ENCODE measurements at places on chromosomes 13 and 19.

DNA sequence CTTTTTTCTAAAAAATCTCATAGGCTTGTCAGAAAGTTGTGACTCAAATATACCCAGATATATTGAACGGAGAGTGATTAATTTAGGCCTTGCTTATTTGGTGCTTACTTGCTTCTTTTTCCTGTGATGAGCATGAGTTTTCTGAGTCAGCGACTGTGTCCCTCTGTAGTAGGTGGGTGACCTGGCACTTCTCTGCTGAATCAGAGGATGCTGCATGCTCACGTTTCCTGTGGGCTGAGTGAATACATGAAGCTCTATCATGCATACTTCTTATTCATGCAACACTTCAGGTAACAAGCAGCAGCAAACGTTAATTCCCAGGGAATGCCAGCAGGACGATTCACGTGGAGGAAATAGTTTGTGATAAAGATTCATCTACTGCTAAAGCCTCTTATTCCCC lies 245.0 kb downstream of the KLF5 start:
- no peak for DNase-seq

- no peak for DNase-seq
Measured at GRCh38 chr13:65593298-65593874, 1636.8 kb downstream of the PCDH9 start.

- DNase-seq = no peak
Measured at GRCh38 chr19:32465176-32465575, 59.6 kb downstream of the DPY19L3 start.

- DNase-seq = no peak
Measured at GRCh38 chr13:93635616-93636032, 409.0 kb downstream of the GPC6 start.

- DNase-seq = peak; percentile 52
Measured at GRCh38 chr13:25085125-25085742, 10.7 kb upstream of the PABPC3 start.

GRCh38 chr19:34178274-34178610 lies 5.9 kb downstream of the LSM14A start:
- no peak for DNase-seq

- no peak for DNase-seq
Measured at GRCh38 chr19:12574036-12574435, 22.8 kb upstream of the ZNF564 start.

- DNase-seq = no peak
Measured at GRCh38 chr19:3670796-3671679, 29.2 kb downstream of the PIP5K1C start.

DNA sequence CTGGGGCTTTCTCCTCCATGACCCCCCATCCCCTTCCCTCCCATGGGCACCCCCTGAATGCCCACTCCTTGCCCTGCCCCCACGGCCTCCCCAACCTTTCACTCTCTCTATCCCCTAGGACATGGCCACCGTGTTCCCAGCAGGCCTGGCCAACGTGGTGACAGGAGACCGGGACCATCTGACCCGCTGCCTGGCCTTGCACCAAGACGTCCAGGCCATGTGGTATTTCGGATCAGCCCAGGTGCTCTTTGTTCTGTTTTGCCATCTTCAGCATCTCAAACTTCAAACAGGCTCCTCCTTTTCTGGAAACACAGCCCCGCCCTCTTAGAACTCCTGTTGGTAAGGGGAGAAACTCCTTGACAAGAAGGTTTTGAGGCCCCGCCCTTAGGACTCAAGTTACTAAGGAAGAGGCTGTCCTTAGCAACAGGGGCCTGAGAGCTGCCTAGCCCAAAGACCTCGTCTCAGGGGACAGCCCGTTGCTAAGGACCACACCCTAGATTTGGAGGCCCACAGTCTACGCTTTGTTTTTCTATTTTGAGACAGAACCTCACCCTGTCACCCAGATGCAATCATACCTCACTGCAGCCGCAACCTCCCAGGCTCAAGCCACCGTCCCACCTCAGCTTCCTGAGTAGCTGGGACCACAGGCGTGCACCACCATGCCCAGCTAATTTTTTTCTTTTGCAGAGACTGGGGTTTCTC lies 5.1 kb upstream of the FLT3LG start:
- DNase-seq = peak; percentile 27

- DNase-seq = no peak
Measured at GRCh38 chr13:76958841-76959432, 10.6 kb downstream of the ACOD1 start.

DNA sequence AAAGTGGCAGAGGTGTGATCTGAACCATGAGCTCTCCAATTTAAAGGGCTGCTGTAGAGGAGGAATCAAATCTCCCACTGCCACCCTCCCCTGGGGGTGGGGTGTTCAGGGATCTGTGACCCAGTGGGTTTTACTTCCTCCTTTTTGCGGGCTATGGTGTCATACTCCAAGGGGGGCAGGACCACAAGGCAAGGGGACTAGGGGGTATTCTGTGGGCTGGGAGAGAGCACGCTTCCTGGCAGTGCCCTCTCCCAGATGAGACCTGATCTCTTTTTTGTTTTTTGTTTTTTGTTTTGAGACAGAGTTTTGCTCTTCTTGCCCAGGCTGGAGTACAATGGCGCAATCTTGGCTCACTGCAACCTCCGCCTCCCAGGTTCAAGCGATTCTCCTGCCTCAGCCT lies 10.3 kb downstream of the PLD3 start:
- DNase-seq = no peak

DNA sequence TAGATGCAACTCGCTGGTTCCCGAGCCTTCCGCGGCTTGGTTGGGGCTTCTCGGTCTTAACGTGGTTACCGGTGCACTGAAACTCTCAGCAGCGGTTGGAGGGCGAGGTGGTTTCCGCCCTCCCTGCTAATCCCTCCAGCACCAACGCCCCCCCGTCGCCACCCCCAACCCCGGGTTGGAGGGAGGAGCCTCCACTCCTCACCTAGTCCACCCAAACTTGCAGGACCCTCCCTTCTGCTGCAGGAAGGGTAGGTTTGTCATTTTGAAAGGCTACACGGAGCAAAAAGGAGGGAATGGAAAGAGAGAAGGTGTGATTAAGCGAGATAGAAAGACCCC lies 465.0 kb downstream of the ITGBL1 start:
- DNase-seq = peak; percentile 75

DNA sequence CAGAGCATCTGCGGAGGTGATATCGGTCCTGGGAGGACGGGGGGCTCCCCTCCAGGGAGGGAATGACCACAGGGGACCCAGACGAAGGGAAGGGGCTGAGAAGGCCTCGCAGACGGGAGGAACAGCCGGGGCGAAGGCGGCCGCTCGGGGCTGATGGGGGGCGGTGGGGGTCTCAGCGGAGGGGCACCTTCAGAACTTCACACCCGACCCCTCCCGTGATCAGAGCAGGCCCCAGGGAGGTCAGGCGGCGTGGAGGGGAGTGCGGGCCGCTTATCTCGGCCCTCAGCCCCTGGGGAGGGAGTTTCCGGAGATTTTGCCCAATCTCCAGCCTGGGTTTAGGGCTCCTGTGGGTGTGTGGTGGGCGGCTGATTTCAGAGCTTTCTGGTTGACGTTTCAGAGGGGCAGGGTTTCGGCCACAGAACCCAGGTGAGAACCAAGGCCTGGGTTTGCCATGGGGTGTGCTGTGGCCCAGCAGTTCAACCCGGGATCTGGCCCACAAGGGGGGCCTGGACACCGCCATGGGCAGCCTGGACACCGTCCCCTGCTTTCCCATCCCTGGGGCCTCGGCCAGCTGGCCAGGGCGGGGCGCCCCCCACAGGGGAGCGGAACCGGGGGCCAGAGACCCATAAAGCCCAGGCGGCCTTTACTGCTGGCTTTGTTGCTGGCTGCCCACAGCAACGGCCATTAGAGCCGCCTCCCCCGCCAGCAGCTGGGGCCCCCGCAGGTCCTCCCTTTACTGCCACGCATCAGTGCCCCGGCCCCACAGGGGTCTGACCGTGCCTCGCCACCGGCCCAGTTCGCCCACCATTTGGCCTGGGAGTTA lies 29.0 kb downstream of the ARID3A start:
- no peak for DNase-seq

DNA sequence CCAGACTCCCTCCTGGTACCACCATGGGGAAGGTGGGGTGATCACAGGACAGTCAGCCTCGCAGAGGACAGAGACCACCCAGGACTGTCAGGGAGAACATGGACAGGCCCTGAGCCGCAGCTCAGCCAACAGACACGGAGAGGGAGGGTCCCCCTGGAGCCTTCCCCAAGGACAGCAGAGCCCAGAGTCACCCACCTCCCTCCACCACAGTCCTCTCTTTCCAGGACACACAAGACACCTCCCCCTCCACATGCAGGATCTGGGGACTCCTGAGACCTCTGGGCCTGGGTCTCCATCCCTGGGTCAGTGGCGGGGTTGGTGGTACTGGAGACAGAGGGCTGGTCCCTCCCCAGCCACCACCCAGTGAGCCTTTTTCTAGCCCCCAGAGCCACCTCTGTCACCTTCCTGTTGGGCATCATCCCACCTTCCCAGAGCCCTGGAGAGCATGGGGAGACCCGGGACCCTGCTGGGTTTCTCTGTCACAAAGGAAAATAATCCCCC lies 505 bp upstream of the CEACAM5 start:
- DNase-seq = no peak

- no peak for DNase-seq
Measured at GRCh38 chr19:7894612-7895309, 6.5 kb downstream of the LRRC8E start.

- DNase-seq = no peak
Measured at GRCh38 chr19:31499281-31500196, 150.3 kb upstream of the TSHZ3 start.

GRCh38 chr13:42260903-42261654 lies 10.9 kb upstream of the AKAP11 start:
- no peak for DNase-seq

GRCh38 chr19:937259-937694 lies 11.4 kb downstream of the ARID3A start:
- no peak for DNase-seq

GRCh38 chr13:38543561-38543960 lies 143.3 kb upstream of the FREM2 start:
- DNase-seq = no peak

DNA sequence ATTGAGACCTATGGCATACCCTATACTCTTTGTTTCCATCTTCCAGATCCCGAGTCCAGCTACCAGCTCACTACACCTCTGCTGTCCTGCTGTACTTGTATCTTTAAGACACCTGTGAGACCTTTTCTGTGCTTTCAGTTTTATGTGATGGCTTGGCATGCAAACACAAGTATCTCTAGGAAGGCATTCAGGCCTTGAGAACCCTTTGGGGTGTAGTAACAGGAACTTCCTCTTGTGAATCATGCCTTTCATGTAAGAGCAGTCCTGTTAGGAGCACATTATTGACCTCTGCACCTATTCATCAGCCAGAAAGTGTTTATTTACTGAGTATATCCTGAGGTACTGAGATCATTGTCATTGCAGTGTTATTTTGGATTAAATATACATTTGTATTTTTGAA lies 87.0 kb upstream of the HTR2A start:
- DNase-seq = no peak

GRCh38 chr13:77337159-77337558 lies 10.3 kb upstream of the MYCBP2 start:
- DNase-seq = no peak

DNA sequence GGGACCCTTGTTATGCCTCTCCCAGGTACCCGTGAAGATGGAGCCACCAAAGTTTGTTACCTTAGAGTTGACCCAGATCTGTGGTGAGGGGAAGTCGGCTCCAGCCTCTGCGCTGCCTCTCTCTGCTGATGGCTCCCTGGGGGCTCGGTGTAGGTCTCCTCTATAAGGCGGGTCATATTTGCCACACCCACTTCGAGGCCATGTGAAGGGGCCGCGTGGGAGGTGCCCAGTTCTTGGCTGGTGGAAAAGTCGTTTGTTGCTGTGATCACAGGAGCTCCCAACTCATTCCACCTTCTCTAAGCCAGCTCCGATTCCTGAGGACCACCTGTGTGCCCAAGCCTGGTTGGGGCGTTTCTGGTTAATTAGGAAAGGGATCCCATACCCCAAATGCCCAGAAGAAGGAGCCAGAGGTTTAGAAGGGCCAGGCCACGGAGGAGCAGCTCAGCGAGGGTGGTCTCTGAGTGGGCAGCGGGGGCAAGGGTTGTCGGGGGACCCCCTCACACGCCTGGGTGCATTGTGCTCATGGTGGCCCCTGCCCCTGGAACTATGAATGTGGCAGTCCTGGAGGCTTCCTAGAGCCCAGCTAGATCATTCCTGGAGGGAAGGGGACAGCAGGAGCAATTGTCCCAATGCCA lies 296.5 kb downstream of the ZNF536 start:
- no peak for DNase-seq

DNA sequence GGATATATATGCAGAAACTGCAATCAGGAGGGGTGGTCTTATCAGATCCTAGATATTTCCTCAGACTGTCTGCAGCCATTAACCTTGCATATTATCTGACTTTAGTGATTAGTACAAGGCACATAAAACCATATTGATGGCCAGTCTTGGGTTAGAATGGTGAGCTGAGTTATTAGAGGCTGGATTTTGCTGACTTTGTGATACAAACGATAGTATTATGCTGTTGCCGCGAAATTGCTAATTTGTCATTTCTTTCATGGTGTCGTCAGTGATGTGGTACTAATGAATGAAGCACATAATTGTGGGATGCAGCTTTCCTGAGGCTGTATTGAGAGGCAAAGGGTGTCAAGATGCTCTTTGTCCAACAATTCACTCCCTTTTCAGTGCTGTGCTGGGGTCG lies 172.5 kb downstream of the TEX29 start:
- DNase-seq = no peak

GRCh38 chr19:53849237-53849676 lies 18.4 kb upstream of the MYADM start:
- DNase-seq = no peak

DNA sequence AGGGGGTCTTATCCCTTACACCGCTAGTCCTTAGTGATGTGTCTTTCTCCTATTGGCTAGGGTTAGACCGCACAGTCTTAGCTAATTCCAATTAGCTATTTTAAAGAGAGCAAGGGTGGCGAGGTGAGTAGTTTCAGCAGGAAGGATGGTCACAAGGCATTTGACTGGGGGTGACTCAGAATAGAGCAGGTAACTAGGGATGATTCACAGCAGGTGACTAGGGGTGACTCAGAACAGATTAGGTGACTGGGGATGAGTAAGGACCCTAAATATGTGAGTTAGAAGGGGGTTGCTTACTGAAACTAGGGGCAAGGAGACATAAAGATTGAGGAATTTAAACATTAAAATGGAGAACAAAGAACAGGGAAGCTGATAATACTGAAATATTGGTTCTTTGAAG lies 64.3 kb downstream of the ZNF66 start:
- DNase-seq = no peak

DNA sequence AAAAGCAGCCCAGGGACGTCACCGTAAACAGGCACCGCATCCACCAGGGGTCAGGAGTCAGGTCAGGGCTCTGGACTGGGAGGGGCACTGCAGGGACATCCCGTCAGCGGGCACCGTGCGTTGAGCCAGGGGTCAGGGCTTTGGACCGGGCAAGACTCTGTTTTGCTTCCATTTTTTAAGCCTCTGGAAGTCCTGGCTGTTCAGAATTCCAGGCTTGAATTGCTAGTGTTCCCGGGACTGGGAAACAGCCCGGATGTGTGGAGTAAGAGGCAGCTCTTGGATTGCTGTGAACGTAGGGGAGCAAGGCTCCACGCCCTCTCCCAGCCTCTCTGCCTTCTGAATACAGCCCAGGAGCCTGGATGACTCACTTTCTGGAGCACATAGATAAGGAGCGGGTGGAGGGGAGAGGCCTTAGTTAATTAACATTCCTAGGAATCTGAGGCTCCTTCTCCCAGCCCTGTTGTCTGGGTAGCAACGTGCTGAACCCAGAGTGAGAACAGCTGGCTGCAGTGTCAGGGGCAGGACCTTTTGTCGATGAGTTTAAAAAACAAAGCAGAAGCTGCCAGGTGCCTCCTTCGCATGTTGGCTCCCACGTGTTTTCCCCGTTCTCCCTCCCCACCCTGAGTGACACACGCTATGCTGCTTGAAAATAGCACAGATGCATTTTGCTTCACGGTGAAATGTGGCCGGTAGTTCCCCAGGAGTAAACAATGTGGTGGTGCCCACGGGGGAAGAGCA lies 21.9 kb downstream of the ATP11A start:
- DNase-seq = peak; percentile 78

GRCh38 chr13:106423530-106423929 lies 111.9 kb downstream of the EFNB2 start:
- no peak for DNase-seq
